ENCODE measurements at places on chromosomes 5 and 9.

- no peak for DNase-seq
Observed at GRCh38 chr9:106862821-106863720, at the start of gene ZNF462. TSS of gene ZNF462 (plus strand) at chr9:106863166. CDS start at chr9:106923384, 60,218 bp downstream.

DNA sequence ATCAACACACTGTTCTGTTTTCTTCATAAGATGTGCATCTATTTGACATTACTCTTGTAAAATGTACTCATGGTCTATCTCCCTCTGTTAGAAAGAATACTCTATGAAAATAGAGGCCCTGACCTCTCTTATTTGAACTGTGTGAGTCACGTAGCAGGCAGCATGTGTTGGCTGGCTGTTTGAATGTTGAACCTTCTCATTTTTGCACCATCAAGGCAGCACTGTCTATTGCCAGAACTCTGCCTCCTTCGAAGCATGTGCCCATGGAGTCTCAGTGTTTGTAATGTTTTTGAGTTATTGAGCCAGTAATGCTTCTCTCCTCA lies 144.4 kb downstream of the ALDH1A1 start:
- DNase-seq = no peak

DNA sequence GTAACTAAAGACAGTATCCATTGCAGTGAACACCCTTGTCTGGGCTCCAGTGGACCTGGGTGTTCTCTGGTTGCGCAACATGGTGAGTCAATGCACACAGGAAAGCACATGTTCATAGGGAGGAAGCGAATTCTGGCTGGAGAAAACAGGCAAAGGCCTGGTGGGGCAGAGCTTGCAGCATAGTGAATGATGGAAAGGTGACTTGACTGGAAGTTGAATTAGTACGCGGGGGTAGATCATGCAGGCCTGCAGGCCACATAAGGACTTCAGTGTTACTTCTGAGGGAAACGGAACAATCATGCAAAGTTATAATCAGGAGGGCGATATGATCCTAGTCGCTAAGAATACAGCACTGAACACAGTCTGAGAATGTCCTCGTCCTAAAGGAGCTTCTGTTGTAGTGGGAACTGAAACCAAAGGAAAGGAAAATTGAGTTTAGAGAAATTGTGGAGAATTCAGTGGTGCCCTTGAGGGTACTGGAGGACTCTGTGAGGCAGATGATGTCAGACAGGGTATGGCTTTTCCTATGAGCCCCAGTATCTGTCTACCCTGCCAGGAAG lies 71.9 kb upstream of the RANBP3L start:
- DNase-seq = no peak

DNA sequence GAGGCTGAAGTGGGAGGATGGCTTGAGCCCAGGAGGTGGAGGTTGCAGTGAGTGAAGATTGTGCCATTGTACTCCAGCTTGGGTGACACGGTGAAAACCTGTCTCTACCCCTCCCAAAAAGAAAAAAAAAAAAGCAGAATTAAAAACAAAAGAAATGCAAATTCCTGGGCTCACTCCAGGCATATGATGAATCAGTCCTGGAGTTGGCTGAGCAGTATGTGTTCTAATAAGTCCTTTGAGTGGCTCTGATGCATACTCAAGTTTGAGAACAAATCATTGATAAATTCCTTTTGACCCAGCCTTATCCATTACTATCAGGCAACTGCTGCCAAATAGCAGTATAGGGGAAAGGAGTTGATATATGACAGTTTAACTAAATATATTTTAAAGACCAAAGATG lies 28.3 kb downstream of the UHRF2 start:
- DNase-seq = no peak

DNA sequence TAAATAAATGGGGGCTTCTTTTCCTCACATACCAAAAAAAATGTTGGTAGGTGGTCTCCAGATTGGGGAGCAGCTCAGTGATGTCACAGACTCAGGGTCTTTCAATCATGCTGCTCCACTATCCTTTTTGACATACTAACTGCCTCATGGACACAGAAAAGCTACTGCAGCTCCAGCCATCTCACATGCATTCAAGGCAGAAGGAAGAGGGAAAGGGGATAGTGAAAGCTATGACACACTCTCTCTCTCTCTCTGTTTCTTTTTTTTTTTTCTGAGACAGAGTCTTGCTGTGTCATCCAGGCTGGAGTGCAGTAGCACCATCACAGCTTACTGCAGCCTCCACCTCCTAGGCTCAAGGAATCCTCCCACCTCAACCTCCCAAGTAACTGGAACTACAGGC lies 7.9 kb upstream of the ADGRD2 start:
- no peak for DNase-seq

DNA sequence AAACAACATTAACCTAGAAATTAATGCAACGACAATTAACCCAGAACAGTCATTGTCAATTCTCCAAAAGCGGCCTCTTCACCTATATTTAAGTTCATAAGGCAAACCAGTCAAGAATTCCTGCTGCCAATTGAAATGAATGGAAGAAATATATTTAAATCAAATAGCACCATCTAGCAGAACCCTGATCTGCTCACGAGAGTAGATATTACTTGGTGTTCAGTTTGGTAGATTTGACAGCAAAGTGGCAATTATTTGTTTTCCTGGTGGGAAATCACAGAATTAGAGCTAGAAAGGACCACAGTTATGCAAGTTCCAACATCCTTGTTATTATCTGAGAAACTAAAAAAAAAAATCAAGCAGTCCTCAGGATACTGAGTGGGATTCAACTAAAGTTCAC lies 2.3 kb downstream of the SSBP2 start:
- no peak for DNase-seq

DNA sequence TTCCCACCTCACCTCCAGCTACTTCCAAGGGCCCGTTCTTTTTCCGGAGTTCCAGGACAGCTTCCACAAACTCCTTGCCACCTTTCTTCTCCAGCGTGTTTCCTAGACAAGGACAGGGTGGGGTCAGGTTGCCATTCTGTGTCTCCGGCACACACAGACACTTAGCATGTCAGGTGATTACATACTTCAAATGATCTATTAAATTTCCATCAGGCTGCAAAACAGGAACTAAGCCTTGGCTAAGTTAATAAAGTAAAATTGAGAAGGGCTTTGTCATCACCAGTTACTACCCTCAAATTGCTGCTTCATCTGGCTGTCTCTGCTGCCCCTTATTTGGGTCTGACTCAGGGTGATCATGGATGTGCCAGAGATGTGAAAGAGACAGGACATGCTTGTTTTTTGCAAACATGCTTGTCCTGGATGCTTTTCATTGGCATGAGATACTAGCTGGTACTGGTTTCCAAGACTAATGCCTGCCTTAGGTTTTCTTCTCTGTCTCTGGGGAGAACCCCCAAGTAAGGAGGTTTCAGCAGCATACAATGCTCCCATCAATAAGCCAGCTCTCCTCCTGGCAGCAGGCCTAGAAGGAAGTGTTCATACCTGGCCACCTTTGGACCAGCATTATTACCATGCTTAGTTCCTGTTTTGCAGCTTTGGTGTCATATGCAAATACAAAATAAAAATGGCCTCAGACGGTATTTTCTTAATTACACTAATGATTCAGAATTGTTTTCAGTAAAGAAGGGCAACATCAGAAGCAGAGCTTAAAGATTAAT lies 52.9 kb downstream of the MACROH2A1 start:
- no peak for DNase-seq

GRCh38 chr9:20148416-20148815 lies 359.6 kb upstream of the SLC24A2 start:
- DNase-seq = no peak

DNA sequence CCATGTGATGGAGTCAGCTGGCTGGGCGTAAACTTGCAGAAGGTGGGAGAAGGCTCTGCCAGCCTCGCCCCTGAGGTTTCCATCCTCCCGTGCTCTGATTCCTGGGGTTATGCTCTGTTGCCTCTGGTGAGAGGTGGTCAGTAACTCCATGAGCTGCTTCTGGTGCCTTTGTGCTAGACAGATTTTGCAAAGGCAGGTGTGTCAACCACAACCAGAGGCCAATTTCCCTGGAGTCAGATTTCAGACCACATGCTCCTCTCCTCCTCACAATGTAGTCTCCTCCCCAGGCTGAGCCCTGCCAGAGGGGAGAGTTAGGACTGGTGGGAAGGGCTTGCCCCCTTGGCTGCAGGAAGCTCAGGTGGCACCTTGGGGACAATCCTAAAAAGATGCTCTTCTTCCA lies 38.8 kb upstream of the TENT4A start:
- no peak for DNase-seq

GRCh38 chr9:127398275-127398647 lies 1.3 kb downstream of the SLC2A8 start:
- no peak for DNase-seq

DNA sequence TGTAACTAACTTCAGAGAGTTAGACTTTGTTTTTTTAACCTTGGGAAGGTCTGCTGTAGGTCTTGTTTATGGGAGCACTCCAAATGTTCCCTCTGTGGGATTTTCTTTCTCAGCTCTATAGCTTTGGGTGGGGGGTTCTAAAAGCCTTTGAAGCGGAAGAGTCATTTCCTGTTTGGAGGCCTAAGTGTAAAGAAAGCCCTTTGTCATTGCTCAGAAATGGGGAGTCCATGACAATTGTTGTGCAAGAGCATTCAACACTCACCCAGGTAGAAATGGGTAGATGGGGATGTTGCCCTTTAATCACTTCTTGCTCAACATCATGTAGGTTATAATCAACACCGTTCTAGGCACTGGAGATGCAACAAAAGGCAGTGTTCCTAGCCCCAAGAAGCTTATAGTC lies 30.3 kb upstream of the MAST4 start:
- DNase-seq = no peak

GRCh38 chr5:11719888-11720481 lies 184.3 kb downstream of the CTNND2 start:
- DNase-seq = no peak

DNA sequence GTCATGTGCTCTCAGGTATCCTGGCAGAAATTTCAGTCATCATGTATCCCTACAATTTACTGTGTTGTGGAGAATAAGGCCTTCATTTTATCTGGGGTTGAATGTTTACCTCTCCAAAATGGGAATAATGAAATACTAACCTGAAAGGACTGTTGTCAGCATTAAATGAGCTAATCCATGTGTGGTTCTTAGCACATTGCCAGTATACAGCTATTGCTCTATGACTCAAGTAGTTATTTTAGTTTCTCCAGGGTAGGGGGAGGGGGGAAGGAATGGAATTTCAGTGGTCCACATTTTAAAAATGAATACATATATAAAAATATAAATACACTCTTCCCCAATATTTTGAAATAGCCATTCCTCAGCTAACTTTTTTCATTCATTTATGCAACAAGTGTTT lies 3.5 kb downstream of the PAM start:
- no peak for DNase-seq

DNA sequence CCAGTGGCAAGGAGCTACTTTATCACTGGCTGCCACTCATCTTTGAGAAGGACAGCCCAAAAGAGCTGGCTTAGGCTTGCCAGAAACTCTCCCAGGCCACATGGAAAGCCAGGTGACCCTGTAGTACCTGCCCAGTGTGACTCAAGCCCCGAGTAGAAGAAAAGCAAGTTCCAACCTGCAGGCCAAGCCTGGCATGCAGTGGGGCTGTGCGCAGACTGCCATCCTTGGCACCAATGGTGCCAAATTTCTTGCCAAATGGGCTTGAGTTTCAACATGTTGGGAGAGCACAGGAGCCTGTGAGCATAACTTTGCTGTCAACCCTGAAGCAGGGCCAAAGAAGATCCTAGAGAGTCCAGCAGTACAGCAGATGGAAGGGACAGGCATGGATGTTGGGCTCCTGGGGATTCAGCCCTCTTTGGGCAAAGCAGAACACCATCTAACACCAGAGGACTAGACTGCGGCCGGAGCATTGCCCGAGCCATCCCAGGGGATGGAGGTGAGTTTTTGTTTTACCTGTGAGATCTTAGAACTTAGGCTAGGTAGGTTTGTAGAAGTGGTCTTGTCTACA lies 27.3 kb upstream of the SHB start:
- no peak for DNase-seq

DNA sequence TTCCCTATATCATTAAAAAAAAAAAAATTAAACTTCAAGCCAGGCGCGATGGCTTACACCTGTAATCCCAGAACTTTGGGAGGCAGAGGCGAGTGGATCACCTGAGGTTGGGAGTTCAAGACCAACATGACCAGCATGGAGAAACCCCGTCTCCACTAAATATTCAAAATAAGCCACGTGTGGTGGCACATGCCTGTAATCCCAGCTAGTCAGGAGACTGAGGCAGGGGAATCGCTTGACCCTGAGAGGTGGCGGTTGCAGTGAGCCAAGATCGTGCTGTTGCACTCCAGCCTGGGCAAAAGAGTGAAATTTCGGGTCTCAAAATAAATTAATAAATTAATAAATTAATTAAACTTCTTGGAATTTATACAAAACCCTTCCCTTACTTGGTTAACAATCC lies 358.6 kb upstream of the CDH9 start:
- no peak for DNase-seq

DNA sequence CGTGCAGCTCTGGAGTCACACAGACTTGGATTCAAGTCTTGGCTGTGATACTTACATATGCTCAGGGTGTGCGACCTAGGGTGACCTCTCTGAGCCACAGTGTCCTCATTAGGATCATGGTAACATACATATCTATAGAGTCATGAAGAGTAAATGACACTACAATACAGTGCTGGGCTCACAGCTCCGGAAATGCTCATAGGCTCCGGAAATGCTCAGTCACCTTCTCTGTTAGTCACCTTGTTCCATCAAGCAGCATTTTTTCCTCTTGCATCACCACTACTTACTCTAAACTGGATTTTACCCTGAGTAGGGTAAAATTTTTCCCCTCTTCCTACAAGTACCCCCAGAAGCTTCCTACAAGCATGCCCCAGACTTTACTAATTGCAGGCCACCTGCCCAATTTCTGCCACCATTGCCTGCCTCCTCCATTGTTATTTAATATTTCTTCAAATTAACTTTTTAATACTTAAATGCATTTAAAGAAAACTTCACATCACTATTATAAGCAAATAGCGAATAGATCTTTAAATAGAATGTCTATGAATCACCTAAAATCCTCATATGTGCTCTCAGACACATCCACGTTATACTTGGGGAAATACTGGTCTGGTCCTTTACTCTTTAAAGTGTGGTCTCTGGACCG lies 147.6 kb upstream of the SPRY4 start:
- DNase-seq = peak; percentile 1

- peak; percentile 67 for DNase-seq
Observed at GRCh38 chr9:108934323-108934893, at the start of gene ABITRAM. TSS of gene ABITRAM (plus strand) at chr9:108934400. CDS start at chr9:108934487, 87 bp downstream.

- no peak for DNase-seq
Observed at GRCh38 chr9:38046661-38047300, 22.2 kb downstream of the SHB start.

DNA sequence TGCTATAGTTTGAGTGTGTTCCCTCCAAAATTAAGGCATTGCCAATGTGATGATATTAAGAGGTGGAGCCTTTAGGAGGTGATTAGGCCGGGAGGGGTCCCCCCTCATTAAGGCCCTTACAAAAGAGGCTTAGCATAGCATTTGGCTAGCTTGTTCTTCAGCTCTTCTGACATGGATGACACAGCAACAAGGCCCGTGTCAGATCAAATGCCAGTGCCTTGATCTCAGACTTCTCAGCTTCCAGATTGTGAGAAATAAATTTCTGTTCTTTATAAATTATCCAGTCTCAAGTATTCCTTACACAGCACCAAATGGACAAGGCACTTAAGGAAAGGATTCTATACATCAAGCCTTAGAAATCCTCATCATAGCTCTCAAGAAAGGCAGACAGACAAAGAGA lies 31.8 kb downstream of the SLC38A9 start:
- no peak for DNase-seq

GRCh38 chr9:136196404-136197083 lies 8.4 kb downstream of the LHX3 start:
- no peak for DNase-seq

Measured in stimulated activated CD8-positive, alpha-beta memory T cell treated with anti-CD3 and anti-CD28 coated beads, Interleukin-4, amount 100 ng/mL, for 24 hours (primary cell).